ENCODE measurements at places on chromosomes 3 and 15. TPM values are rescaled to one million over a fixed set of nuclear protein-coding genes. Genes with fewer than 3 reads are reported as not detected.

Gene WHAMM
- 7.2 TPM for total RNA-seq

Gene P3H2
- 36.8 TPM for total RNA-seq

Gene PP2D1
- total RNA-seq: not detected

Gene IL20RB
- total RNA-seq: 1.3 TPM

Gene BCL2A1
- total RNA-seq: 11.4 TPM

Gene TGM4
- 0.12 TPM for total RNA-seq

Gene MAP1A
- total RNA-seq: 0.81 TPM

Gene IGSF10
- 0.54 TPM for total RNA-seq

Gene PSTPIP1
- total RNA-seq: not detected

Gene XIRP1
- total RNA-seq: 0.06 TPM

Gene SUCNR1
- 0.09 TPM for total RNA-seq

Gene HRH1
- total RNA-seq: 7.8 TPM

Gene SUMF1
- 22.2 TPM for total RNA-seq

Gene IGDCC3
- total RNA-seq: 0.19 TPM

Measured in A549 treated with ZK216348 at 1 μM for 4 hours (cell line).